ENCODE measurements at places on chromosomes 4 and X.

GRCh38 chr4:184387351-184387750, 87.0 kb downstream of the IRF2 start:
- no peak for DNase-seq

DNA sequence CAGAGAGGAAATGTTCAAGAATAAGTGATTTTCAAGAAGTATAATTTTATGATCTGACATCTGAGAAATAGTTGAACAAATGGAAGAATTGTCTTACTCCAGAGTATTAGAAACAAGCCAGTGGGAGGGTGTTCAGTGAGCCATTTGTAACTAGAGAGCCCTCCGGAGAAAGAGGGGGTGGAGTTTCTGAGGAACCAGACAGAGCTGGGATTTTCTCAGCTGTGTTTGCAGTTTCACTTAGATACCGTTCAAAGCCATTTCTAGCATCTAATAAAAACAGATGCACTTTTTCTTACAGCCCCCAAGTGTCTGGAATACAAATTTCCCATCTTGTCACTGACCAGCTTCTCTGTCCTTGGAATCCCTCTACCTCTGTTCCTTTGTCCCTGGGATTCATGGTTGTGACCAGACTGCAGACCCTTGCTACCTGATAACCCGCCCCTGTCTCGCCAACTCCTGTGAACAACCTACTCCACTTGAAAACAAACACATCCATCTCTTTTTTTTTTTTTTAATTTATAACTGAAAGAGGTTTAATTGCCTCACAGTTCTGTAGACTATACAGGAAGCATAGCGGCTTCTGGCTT, 132.8 kb upstream of the KLF3 start:
- DNase-seq, result peak; percentile 51

DNA sequence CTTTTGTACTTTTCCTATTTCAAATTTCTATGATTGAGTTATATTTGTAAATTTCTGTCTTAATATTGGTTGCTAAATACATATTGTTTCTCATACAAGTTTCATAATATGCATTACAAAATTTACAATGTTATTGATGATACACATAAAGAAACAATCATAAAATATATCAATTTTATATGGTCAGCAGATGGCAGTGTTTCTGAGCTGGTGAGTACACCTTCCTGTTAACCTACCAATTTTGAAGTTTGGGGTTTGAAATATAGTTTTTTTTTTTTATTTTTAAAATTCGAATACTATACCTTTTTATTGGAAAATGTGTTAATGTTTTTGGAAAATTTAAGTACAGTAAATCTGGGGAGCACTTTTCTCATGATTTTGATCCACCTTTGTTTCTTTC, 1953.1 kb upstream of the ADGRL3 start:
- DNase-seq, result no peak

GRCh38 chr4:86927843-86928395, 6.9 kb upstream of the AFF1 start:
- DNase-seq, result no peak

GRCh38 chrX:100850317-100850716, 23.8 kb downstream of the NOX1 start:
- no peak for DNase-seq

DNA sequence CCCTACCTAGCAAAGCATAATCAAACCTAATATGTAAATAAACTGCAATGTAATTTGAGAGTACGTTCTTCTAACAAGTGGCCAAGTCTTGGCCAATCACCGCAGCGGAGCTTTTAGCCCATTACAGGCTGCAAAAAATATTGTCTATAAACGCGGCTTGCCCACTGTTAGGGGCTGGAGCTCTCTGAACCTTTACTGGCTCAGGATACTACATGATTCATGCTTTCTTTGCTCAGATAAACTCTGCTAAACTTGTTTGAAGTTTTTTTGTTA, 990 bp upstream of the HADH start:
- DNase-seq, result peak; percentile 22

- DNase-seq, result no peak
Observed at GRCh38 chr4:156775813-156776212, 195.8 kb downstream of the PDGFC start.

DNA sequence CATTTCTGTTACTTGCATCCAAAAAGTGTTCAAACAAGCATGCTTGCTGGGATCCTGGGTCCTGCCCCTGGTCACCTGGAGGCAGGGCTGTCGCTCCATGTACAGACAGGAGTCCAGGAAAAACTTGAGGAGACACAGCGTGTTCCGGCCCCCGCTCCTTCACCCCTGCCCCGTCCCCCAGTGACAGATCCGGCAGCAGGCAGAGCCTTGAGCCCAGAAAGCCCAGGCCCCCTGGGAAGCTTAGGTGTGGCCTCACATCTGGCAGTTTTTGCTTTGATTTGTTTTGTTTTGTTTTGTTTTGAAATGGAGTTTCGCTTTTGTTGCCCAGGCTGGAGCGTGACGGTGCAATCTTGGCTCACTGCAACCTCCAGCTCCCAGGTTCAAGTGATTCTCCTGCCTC, 67.0 kb downstream of the TRMT44 start:
- no peak for DNase-seq

DNA sequence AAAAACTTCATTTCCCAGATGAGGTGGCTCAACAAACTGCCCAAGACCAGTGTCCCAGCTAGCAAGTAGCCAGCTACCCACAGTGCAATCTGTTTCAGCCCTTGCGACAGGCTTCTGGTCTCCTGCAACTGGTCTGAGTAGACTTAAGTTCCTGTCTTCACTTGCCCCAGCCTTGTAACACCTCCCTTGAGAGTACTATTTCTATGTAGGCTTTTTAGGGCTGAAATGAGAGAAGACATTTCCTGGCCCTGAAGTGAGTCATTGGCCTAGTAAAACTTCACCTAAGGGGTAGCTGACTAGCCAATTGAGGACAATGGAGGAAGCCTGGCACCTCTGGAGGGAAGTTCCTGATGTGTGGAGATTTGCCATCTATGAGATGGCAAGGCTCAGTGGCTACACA, 80.1 kb upstream of the STIM2 start:
- DNase-seq, result no peak

GRCh38 chr4:130154901-130155300, 1058.9 kb downstream of the C4orf33 start:
- peak; percentile 13 for DNase-seq

GRCh38 chrX:55818673-55819375, 101.3 kb downstream of the RRAGB start:
- DNase-seq, result no peak

DNA sequence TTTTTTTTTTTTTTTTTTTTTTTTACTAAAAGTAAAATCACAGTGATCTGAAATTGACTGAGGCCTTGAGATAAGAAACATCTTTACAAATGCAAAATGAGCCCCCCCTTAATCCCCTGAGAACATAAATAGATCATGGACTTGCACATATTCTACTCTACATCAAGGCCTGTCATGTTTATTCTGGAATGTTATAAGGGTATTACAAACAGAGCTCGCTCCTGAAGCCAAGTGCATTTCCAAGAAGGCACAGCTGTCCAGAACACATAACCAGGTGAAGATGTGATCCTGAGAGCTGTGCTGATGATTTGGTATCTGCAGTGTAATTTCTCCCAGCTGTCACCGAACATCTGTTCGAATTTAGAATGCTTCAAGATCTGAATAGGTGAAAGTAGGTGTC, 384.5 kb downstream of the GPAT3 start:
- DNase-seq, result no peak
